ENCODE measurements at places on chromosomes 7 and 10.
A peak's percentile ranks its signal among the peaks of the same experiment; 100 is the strongest.

- DNase-seq, result no peak
These were observed 20.0 kb downstream of the KCNH2 start for GRCh38 chr7:150958062-150958552.

- DNase-seq, result no peak
These were observed 430.8 kb downstream of the PLXNA4 start for GRCh38 chr7:132145466-132145865.

- DNase-seq, result no peak
These were observed 27.9 kb upstream of the CCDC7 start for GRCh38 chr10:32417911-32418547.

GRCh38 chr7:7969306-7970236, 975 bp downstream of the GLCCI1 start:
- peak; percentile 16 for DNase-seq

DNA sequence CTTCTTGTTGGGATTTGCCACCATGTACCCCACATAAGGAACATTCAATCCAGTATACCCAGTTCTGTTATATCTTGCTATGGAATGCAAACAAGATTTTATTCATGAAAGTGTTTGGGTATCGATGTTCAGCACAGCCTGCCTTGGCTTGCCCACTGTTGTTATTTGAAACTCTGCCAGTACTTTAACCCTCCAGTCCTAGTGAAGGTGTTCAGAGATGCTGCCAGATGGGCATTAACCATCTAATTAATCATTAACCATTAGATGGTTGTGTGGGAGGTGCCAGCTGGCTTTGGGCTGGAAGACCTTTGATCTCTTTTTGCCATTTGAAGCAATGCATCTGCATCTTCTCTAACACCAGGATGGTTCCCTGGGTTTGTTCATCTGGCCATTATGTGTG, 363.0 kb downstream of the SH2D4B start:
- DNase-seq, result no peak

DNA sequence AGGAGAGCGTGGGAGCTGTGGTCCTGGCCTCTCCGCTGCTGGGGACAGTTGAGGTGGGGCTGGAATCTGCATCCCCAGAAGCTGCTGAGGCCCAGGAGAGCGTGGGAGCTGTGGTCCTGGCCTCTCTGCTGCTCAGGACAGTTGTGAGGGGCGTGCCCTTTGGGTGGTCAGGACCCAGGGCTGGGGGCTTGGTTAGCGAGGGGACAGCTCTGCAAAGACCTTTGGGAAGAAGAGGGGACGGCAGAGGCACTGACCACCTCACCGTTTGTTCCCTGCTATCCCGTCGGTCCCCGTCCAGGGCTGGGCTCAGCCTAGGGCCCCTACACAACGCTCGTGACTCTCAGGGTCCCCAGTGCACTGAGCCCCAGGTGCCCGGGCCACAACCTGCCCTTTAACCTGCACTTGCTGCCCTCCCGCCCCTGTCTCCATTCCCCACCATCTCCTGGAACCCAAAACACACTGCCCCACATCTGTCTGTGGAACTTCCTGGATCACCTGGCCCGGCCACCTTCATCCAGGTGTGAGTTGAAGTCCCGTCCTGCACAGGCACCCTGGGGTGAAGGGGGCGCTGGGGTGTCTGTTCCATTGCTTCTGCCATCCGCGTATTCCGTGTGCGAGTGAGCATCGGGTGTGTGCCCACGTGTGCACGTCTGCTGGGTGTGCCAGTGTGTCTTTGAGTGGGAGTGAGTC, 14.1 kb downstream of the FOXL3 start:
- no peak for DNase-seq

- DNase-seq, result no peak
These were observed 14.7 kb downstream of the CNPY1 start for GRCh38 chr7:155531681-155532080.

DNA sequence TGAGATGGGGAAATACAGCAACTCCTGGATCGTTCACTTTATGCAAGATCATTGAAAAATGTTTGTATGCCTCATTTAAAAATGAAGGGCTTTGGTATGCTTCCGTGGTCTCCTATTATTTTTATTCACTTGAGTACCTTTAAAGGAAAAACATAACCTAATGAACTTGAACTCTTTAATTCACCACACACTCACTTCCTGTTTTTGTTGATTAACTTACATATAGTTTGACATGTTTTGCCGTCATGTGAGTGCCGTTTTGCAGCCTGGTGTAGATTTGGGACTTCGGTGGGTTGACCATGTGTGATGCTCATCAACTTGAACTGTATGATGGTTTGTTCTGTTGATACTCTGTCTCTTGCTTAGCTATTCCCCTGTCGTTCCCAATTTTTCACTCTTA, 28.9 kb downstream of the CASP7 start:
- no peak for DNase-seq

GRCh38 chr10:5779730-5780129, 33.5 kb downstream of the GDI2 start:
- DNase-seq, result no peak

DNA sequence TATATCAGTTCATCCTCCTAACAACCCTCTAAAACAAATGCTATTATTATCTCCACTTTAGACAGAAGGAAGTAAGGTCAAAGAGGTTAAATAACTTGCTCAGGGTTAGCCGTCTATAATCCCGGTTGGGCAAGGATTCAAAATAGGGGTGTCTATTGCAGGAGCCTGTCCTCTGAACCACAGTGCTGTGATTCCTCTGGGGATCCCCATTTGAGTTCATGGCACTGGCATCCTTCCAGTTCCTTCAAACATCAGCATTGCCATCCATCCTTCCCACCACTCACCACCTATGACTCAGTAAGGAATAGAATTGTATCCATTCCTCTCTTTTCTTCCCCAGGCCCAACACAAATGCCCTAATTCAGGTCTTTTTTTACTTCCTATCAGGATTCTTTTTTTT, 25.6 kb downstream of the HPS6 start:
- no peak for DNase-seq

GRCh38 chr10:65270969-65271368, 1654.9 kb upstream of the LRRTM3 start:
- no peak for DNase-seq

- no peak for DNase-seq
These were observed 40.1 kb downstream of the AKR1E2 start for GRCh38 chr10:4865945-4866661.

DNA sequence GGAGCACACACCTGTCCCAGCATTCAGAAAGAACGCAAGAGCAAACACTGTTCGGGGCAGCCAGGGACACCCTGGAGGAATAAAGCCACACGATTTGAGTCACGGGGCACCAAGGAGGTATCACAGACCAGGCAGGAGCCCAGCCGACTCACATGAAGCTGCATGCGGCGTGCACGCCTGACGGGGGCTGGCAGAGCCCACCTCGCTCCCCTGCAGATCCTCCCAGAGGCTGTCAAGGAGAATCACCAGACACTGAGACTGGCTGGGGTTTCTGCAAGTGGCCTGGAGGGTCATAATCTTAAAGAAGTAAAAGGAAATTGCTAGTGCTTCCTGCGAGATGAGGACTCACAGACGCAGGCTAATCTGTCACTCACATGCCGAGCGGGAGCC, 61.6 kb downstream of the TCERG1L start:
- no peak for DNase-seq

- no peak for DNase-seq
These were observed 83.0 kb upstream of the ATP6V0A4 start for GRCh38 chr7:138880881-138881578.

GRCh38 chr10:32110790-32111189, 54.6 kb upstream of the KIF5B start:
- DNase-seq, result no peak

DNA sequence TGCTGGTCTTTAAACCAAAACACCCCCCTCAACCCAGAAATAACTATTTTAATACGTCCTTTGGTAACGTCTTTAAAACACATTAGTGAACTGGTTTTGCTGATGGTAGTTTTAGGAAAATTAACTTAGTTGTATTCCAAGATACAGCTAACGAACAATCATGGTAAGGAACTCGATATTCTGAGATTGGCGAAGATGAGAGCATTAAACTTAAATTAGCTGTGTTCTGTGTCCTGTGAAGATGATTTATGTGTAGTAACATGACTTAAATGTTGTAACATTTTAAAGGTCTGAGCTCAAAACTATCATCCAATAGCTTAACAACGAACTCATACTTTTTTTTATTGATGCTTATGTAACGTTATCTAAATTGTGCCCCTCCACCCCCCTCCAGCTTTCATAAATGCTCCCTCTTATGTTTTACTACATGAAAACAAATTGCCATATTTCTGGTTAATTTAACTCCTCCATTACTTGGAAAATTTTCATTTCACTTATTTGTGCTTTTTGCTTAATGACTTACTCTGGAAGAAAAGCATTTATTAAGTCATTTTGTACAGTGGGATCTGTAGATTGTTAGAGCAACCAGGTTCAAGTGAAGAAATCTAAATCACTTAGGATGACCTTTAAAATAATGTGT, 1.7 kb downstream of the SDK1 start:
- DNase-seq, result no peak

DNA sequence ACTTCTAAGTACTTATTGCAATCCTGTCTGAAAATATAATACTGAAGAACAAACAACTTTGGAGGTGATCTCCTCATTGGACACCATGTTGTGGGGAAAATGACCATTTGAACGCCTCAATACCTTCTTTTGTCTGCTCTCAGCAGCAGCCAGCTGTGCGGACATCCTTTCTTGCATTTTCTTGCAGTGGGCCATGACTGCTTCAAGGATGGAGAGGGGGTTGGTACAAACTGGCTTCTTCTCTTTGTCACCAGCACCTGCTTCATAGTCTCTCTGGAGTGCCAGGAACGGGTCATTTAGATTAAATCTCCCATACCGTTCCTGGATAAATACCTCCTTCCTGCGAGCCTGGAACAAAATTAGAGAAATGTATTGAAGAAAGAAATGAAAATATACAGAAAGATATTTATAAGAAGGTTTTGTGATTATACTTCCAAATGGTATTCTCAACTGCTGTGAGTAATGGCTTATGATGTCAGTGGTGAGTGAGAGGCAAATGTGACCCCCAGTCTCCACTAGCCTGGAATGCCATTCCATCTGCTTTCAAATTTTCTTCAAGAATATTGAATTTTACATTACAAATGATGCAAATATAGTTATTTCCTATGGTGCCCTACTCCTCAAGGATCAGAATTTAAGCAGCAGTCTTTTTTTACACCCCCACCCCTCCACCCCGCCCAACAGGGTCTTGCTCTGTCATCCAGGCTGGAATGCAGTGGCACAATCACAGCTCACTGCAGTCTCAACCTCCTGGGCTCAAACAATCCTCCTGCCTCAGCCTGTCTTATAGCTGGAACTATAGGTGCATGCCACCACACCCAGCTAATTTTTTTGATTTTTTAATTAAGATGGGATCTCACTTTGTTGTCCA, 62.4 kb downstream of the CTTNBP2 start:
- DNase-seq, result no peak

- DNase-seq, result peak; percentile 12
These were observed 200.3 kb downstream of the PRPF18 start for GRCh38 chr10:13787015-13787421.

DNA sequence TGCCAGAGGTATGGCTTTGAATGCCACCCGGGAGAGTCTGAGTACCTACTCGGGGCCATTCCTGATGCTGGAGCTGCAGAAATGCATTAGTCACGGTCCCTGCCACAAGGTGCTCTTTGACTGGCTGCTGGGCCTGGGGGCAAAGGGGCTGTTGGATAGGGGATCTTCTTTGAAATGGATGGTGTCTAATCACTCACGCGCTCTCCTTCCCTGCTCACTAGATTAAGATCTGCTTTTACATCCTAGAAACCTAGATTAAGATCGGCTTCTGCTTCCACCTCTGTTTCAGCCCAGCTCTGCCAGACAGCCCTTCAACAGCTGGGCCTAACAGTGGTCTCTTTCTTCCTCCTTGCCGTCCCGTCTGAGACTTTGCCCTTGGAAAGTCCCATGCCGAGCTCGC, 57.2 kb downstream of the PAX2 start:
- DNase-seq, result no peak

- no peak for DNase-seq
These were observed 2.4 kb downstream of the ZNF488 start for GRCh38 chr10:47381427-47382379.

DNA sequence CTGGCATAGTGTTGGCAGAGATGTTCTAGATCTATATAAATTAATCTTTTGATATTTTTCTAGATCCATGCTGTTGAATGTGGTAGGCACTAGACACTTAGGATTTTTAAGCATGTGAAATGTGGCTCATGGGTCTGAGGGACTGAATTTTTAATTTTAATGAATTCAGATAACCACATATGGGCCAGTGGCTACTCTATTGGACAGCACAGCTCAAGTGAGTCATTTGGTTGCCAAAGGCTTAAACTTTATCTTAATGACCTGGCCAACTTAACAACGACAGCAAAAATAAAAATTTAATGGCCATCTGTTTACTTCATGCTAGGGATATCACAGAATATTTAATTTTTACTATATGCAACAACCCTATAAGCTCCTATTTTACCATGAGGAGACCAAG, 61.4 kb downstream of the CDK14 start:
- no peak for DNase-seq

- no peak for DNase-seq
These were observed 5.7 kb downstream of the SKAP2 start for GRCh38 chr7:26858735-26859134.

DNA sequence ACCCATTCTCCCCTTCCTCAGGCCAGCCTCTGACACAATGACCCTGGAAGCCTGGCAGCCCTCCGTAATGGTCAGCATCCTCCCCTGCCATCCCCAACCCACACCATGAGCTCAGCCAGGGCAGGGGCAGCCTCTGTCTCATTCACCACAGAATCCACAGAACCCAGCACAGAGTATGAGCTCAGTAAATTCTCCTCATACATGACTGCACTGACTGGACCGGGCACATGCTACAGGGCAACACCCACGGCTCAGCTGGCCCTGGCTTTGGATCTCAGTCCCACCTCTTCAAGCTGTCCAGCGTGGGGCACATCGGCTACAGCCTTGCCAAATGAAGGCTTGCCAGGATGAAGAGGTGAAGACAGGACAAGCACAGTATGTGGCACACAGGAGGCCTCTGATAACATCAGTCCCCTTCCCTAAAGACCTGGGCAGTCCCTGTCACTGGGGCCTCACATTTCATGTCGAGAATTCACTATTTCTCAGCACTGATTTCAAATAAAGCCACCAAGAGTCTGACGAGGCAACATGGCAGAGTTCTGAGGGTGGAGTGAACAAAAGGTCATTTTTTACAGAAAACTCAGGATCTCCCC, 7.9 kb downstream of the GPRIN2 start:
- no peak for DNase-seq

DNA sequence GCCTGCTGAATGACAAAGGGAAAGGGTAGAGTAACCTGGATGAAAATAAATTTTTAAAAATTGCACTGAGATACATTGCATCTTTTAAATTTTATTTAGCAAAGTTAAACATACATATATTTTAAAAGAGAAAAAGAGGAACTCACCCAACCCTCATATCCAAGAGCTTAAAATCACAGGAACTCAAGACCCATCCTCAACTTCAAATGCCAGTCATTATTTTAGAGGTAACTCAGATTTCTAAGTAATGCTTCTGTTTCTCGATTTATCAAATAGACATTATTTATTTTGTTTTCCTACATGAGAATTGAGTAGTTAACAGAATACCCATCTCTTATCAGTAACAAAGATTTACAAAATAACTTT, 32.4 kb upstream of the KMT2E start:
- DNase-seq, result no peak

All from activated CD4-positive, CD25-positive, alpha-beta regulatory T cell (primary cell).